ENCODE measurements at places on chromosomes 11 and 22. TPM values are rescaled to one million over a fixed set of nuclear protein-coding genes. Genes with fewer than 3 reads are reported as not detected.
A peak's percentile ranks its signal among the peaks of the same experiment; 100 is the strongest.

- no peak overlapping the region for H3K4me3 ChIP-seq
- H3K4me1 ChIP-seq: peaks cover 4% of the 10 kb centered on the region
- H3K36me3 ChIP-seq: no peaks in the 10 kb centered on the region
- H3K27ac ChIP-seq: no peak overlapping the region
- H3K27me3 ChIP-seq: no peaks in the 10 kb centered on the region
These were observed 926 bp downstream of the PRR5L start for GRCh38 chr11:36296884-36297543.

- peak; percentile 83 for DNase-seq
- H3K36me3 ChIP-seq: no peaks in the 10 kb centered on the region
- H3K27ac ChIP-seq: peak overlapping the region; percentile 96
- no peak overlapping the region for H3K4me3 ChIP-seq
These were observed 21.6 kb upstream of the C11orf96 start for GRCh38 chr11:43920598-43921419.

DNA sequence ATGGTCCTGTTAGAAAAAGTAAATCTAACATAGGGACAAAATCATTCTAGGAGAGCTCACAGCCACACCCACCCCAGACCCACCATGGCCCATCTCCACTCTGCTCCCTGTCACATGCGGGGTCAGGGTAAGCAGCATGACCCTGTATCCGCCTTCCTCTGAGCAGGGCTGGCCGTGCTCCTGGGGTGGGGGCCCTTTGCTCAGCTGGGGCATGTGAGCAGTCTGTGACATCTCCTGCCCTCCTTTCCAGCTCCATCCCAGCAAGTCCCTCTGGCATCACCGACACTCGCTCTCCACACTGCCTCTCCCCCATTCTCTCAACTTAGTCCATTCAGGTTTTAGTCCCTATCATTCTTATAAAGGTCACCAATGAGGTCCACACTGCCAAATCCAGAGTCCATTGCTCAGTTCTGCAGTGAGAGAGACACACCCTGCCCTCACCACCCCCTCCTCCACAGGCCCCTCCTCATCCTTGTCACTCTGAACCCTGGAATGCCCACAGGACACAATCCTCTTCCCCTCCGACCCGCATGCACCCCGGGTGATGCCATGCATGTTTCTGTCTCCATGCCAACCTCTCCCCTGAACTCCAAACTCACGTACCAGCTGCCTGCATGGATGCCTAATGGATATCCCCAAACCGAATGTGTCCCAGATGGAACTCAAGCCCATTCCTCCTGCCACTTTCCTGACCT is 65.1 kb upstream of the PITPNB start:
- no peak overlapping the region for H3K4me3 ChIP-seq
- H3K27me3 ChIP-seq: no peaks in the 10 kb centered on the region
- H3K4me1 ChIP-seq: no peaks in the 10 kb centered on the region
- DNase-seq: no peak

DNA sequence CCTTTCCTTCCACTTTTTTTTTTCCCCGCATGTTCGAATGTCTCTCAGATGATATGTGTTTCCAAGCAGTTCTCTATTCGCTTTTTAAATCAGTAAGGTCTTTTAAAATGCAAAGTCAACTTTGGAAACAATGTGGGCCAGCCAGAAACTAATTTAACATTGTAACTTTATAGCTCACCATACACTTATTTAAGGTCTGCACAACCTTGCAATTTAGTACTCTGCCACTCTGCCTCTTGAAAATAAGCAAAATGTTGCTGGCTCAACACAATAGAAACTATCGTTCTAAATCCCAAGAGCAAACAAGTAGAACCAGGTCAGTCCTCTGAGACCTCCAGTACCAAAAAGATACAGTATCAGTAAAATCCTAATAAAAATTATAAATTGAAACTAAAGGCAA is 109.0 kb downstream of the SIK3 start:
- no peaks in the 10 kb centered on the region for H3K27me3 ChIP-seq
- H3K36me3 ChIP-seq: no peaks in the 10 kb centered on the region
- DNase-seq: no peak
- no peak overlapping the region for H3K27ac ChIP-seq
- H3K4me3 ChIP-seq: no peak overlapping the region
- H3K4me1 ChIP-seq: peaks cover 15% of the 10 kb centered on the region

DNA sequence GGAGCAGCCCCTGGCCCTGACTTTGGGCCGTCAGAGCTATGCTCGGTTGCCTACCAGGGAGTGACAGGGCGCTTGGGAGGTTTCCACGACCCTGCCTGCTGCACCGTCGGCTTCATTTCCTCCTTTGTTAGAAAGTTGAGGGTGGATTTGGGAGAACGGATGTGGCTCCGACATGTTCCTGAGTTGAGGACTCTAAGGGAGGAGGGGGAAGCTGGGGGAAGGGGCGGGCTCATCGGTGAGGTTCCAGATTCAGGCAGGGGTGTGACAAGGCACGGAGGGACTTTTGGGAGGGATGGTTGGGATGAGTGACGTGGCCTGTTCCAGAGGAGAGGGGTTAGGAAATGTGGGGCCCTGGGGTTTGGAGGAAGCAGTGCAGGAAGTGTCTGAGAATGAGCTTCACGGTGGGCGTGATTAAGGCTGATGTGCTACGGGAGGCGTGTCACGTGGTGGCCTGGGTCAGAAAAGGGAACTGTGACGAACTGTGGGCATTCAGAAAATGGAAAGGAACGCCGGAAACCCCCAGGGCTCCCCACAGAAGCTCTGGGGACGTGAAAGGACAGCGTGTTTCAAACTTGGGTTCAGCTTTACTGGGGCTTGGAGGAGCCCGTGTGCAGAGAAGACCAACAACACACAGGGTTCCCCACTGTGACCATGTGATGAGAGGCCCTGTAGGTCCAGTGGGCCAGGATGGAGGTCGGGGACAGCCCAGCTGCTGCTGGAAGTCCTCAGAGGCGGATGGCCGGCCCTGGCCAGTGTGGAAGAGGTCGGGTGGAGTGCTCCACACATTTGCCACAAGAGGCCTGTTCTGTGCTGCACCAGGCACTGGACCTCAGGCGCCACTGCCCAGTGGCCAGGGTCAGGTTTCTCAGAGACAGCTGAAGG is 2.8 kb downstream of the PARVB start:
- H3K4me1 ChIP-seq: peaks cover 5% of the 10 kb centered on the region
- no peaks in the 10 kb centered on the region for H3K36me3 ChIP-seq
- no peak for DNase-seq
- H3K27ac ChIP-seq: no peak overlapping the region

GRCh38 chr11:72836111-72836510 is 21.9 kb downstream of the ATG16L2 start:
- peaks cover 35% of the 10 kb centered on the region for H3K4me1 ChIP-seq
- DNase-seq: no peak
- H3K27ac ChIP-seq: no peak overlapping the region

GRCh38 chr11:46845440-46845739 is 690 bp downstream of the CKAP5 start:
- peak overlapping the region; percentile 57 for H3K27ac ChIP-seq
- H3K4me3 ChIP-seq: peak overlapping the region; percentile 89
- peaks cover 2% of the 10 kb centered on the region for H3K4me1 ChIP-seq
- no peaks in the 10 kb centered on the region for H3K27me3 ChIP-seq
- H3K36me3 ChIP-seq: no peaks in the 10 kb centered on the region

DNA sequence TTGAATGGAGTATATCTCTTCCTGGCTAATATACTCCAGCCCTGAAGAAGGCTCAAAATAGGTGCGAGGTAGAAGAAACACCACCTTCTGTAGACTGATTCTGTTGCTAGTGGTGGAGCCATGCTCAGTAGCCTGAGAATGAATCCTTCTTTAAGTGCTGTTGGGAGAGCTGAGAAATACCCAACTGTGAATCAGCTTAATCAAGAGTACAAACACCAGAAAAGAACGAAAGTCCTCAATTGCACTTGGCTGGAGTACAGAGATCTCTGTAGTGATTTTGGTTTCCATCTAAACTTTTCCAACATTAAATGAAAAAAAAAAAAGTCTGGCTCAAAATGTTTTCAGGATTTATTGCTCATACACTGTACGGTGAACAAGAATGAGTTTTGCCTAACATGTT is 619.1 kb downstream of the METTL15 start:
- no peak overlapping the region for H3K4me3 ChIP-seq
- no peak for DNase-seq
- no peaks in the 10 kb centered on the region for H3K27me3 ChIP-seq

DNA sequence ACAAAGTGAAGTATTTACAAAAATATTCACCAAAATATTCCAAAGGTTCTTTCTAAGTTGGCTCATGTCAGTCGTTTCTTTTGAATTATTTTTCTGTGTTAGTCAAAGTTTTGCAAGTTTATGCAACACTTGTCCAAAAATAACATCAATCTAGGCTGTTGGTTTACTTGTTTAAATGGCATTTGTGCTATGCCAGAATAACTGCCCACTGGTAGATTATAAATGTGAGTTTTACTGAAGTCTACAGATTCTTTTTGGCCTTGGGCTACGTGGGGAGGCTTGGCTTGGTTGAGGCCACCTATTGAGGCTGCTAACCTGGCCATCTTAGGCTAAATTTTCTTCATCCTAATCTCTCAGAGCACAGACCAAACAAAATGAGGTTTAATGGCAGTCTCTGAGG is 1091.9 kb upstream of the RAG2 start:
- H3K36me3 ChIP-seq: no peaks in the 10 kb centered on the region
- H3K4me3 ChIP-seq: no peak overlapping the region
- H3K27ac ChIP-seq: no peak overlapping the region
- DNase-seq: no peak

Gene RELT
- total RNA-seq: 2.8 TPM

GRCh38 chr22:31879585-31879984 is 64.8 kb upstream of the YWHAH start:
- H3K27me3 ChIP-seq: no peaks in the 10 kb centered on the region
- no peak for DNase-seq
- H3K27ac ChIP-seq: no peak overlapping the region
- no peaks in the 10 kb centered on the region for H3K4me1 ChIP-seq
- H3K4me3 ChIP-seq: no peak overlapping the region
